Islet precursor cell (in vitro differentiated cells): ENCODE measurements at places on chromosomes 16 and 17.

DNA sequence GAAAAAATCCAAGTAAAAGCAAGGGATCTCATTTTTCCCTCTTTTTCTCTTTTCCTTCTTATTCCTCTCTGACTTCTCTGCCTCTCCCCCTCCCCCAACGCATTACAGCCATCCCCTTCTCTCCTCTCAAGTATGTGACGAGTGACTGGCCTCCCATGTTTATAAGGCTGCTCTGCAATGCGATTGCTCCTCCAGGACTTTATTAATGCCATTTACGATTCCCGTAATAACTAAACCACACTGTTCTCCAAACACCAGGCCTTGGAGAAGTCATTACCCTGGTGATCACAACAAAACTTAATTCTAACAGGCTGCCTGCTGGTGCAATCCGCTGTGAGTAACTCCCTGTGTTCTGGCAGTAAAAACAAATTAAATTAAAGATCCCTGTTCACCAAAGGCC, 88.8 kb downstream of the HS3ST3B1 start:
- DNase-seq = no peak

GRCh38 chr16:48676836-48677235, 66.9 kb upstream of the N4BP1 start:
- no peak for DNase-seq

GRCh38 chr17:75135946-75136345, 4.4 kb upstream of the NT5C start:
- DNase-seq = no peak

DNA sequence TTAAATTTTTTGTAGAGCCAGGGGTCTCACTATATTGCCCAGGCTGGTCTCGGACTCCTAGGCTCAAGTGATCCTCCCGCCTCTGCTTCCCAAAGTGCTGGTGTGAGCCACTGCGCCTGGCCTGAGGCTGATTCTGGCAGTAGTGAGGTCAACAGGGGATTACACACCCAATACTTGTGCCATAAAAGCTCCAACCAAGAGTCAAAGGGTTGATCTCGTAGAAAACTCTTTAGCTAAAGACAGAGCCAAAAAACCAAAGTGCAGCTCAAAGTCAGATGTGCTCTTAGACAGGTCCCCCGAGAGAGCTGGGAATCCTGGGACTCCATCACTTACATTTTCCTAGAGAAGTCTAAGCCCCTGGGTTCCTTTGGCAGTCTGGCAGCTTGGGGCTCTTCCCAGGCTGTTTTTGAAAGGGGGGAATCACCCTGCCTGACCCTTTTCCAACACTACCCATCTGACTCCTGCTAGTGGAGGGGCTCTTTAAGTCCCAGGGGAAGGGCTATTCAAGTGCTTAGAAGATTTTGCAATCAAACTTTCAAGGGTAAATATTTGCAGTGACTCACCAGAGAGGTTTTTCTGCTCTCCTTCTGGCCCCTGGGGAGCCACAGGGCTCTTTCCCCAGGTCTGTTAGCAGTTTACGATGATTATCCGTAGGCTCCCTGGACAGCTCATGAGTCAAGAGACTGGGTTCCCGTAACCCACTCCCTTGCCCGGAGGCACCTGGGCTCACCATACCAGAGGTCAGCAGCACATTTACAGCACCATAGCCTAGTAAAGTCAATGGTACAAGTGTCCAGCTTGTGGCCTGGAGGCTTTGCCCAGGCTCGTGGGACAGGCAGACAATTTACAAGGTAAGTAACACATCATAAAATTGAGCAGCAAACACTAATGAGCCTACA, 408.7 kb downstream of the SLC39A11 start:
- DNase-seq = peak; percentile 99

DNA sequence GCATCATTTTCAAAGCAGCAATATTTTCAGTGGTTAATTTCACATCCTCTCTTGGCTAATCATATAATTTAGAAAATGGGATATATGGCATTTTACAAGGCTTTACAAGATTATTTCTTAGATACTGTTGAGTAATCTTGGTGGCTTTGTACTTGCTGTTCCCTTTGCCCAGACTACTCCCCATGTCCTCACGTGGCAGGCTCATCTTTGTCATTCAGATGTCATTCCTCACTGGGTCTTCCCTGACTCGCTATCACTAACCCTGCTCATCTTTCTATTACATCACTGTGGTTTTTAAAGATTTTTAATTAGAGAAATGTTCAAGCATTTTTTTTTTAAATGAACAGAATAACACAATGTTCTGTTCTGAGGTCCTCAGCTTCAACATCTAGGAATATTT, 240.0 kb upstream of the IRX5 start:
- DNase-seq = no peak

GRCh38 chr16:89425523-89425922, 64.8 kb downstream of the ANKRD11 start:
- no peak for DNase-seq

DNA sequence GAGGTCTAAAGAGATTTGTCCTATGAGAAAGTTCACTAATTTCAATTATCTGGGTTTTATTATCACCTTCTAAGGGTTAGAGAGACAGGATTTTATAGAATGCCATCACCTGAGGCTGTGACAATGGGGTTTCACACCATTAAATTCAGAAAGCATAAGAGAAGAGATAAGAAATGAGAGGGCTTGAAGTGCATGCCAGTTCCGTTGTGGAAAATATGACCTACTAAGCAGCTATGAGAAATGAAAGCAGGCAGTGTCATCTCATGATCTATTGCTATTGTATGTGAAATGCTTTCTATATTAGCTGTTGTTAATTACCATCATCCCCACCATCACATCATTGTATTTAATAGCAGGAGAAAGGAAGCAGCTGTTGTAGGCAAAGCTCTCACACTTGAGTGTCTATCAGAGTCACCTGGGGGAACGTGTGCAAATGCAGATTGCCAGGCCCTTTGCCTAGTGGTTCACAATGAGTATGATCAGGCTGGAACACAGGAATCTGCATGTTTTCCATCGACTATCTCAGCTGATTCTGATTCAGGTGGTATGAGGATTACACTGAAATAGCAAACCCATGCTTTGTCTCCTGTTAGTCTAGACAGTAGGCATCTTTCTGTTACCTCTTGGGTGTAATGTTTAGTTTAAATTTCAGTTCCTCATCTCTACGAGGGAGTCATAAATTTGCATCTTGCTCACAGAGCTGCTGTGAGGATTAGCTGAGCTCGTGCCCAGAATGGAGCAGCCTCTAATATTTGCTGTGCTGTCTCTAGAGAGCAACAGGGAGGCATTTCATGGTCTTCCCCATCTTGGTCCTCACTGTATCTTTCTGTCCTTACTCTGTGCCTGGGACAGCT, 256.4 kb downstream of the CDH13 start:
- no peak for DNase-seq

DNA sequence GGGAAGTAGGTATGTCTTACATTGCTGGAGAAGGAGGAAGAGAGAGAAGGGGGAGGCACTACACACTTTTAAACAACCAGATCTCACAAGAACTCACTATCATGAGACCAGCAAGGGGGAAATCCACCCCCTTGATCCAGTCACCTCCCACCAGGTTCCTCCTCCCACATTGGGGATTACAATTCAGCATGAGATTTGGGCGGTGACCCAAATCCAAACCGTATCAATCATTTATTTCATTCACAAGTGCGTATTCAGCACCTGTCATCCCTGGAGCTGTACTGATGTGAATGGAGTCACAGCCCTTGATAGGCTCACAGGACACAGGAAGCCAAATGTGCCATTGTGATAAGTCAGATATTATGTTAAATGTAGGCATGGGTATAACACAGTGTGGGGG, 228.3 kb upstream of the HSBP1 start:
- DNase-seq = no peak

DNA sequence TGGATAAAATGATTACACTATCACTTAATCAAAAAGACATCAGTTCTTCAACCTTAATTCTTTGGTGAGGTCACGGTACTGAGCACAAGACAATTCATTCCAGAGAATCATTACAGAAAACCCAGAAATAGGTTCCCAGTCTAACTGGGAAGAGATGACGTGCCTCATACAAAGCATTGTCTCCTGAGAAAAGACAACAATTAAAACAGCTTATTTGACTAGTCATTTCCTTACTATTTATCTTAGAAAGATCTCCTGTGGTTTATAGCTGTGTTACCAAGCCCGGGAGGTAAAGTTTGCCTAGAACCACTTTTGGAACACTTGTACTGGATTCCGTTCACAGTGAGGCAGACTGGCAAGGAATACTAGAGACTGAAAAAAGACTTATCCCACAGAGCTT, 5.1 kb downstream of the PHF12 start:
- DNase-seq = no peak

DNA sequence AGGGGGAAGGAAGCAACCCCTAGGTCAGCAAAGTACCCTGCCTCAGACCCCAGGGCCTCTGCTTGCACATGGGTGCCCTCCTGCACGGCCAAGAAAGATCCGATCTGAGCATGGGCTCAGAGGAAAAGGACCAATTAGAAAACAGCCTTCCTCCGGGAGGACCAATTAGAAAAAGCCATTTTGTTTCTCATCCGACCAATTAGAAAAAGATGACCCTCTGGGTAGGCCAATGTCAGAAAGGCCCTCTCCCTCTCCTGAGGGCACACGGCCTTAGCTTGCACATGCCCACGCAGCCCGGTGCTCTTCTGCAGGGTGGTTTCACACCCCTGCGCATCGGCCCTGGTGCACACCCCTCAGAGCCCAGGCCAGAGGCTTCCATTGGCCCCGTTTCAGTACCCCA, 5.1 kb upstream of the CISD3 start:
- DNase-seq = no peak

GRCh38 chr16:78957317-78958100, 643.0 kb downstream of the MAF start:
- no peak for DNase-seq

GRCh38 chr16:57204675-57205074, 18.5 kb downstream of the RSPRY1 start:
- peak; percentile 54 for DNase-seq

DNA sequence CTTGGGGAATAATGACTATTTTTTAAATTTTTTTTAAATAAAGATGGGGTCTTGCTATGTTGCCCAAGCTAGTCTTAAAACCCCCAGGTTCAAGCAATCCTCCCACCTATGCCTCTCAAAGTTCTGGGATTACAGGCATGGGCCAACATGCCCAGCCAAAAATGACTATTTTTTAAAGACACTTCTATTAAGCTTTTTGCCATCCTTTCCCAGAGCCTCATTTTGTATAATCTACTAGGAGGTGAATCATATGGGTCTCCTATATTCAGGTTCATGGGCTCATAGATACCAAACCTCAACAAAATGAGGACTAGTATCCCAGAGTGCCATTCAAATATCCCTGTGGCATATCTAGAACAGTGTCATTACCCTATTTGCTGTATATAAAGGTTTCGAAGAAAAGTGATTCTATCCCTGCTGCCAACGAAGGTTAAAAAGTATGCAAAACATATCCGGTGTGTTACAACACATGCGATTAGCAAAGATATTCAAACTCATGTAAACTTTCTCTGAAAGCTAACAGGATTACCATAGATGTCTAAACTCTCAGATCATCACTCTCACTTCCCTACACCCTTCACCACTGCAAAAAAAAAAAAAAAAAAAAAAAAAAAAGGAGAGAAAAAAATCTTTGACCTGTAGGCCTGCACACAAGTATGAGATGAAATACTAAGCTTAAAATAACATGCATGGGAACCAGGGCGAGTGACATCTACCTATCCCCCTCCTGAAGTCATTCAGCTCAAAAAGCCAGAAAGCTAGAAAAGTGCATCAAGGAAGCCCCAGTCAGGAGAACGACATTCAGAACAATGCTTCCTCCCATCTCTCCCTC, 23.5 kb downstream of the XPO6 start:
- no peak for DNase-seq

DNA sequence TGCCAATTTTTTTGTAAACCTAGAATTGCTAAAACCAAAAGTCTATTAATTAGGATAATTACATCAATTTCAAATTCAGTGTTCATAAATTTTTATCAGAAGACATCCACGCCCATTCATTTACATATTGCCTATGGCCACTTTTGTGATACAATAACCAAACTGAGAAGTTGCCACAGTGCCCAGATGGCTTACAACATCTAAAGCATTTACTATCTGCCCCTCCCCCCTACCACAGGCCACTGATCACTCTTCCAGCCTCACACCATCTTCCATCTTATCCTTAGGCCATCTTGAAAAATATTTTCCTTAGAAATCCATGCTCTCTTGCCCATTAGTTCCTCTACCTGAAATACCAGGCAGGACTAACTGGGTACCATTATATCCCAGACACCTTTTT, 6.3 kb upstream of the PRKAR1A start:
- no peak for DNase-seq

DNA sequence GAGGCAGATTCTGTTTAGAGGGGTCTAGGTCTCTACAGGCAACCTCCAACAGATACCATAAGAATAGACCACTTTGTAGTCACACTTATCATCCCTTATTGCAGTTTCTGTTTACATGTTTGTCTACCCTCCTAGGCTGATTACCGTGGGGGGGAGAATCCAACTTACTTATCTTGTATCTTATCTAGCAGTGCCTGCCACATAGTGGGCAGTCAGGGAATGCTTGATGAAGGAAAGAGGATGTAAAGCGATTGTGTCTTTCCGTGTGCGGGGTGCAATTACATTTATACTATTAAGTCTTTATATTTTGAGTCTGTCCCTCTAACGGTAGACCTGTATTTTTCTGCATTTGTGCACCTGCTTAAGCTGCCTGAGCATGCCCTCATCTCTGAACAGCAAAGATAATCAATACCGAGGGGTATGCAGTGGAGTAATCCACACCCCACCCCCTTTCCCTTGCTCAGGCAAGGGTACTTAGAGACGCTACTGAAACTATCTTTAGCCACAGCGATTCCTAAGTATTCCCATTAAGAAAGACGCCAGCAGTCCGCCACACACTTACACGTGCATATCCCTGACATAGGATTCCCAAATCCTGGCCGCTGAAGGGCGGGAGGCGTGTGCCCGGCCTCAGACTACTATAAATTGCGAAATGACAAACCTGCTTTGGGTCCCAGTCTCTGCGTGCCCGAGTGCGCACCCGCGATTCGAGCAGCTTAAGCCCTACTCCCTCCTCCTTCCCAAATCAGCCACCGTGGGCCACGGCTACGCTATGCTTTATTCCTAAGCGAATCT, 635 bp upstream of the AATF start:
- no peak for DNase-seq

DNA sequence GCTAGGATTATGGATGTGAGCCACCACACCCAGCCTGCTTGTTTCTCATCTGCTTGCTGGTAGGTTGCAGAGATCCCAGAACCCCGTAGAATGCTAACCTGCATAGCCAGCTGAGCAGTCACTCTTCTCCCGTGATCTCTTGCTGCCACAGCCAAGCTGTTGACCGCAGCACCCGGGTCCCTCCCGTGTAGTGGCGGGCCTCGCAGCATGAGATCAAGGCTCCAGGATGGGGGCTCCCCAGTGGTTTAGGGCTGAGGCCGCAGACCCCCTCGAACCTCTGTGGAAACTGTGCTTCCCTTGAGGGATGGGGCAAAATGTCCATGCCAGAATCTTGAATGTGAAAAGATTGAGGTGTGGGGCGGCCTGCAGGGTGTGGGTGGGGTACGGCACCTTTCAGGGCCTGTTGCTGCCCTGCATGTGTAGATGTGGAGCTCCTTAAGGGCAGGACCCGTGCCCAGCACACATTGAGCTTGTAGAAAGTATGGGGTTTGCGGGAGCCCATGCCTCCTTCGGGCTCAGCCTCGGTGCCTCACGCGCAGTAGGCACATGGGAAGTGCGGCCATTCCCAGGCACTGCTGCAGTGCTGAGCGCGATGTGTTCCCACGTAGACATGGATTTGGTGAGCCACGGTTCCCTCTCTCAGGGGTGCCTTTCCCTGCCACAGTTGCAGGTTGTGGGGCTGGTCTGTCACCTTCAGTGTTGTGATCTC, 99.9 kb downstream of the BANP start:
- DNase-seq = no peak
